Skeletal muscle cell (primary cell): ENCODE measurements at places on chromosomes 3 and 15.

- no peak for DNase-seq
These were observed 496.5 kb upstream of the TBL1XR1 start for GRCh38 chr3:177693616-177694264.

- DNase-seq, result no peak
These were observed 544.8 kb upstream of the DPPA4 start for GRCh38 chr3:109882144-109882543.

DNA sequence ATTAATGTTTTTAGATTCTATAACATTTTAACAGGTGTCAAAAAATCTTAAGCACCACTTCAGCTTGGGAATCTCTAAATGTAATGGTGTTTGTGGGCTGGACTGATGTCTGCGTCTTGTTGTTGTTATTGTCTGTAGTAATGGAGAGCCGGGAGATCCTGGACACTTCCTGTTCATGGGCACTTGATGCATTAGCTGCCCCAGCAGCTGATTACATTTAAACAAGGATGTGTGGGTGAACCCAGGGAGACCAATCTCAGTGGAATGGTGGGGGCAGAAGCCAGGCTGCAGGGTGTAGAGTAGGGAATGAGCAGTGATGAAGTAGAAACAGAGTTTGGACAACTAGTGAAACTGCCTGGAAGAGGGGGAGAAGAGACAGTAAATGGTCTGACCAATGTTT lies 7.8 kb downstream of the CCR5AS start:
- no peak for DNase-seq

DNA sequence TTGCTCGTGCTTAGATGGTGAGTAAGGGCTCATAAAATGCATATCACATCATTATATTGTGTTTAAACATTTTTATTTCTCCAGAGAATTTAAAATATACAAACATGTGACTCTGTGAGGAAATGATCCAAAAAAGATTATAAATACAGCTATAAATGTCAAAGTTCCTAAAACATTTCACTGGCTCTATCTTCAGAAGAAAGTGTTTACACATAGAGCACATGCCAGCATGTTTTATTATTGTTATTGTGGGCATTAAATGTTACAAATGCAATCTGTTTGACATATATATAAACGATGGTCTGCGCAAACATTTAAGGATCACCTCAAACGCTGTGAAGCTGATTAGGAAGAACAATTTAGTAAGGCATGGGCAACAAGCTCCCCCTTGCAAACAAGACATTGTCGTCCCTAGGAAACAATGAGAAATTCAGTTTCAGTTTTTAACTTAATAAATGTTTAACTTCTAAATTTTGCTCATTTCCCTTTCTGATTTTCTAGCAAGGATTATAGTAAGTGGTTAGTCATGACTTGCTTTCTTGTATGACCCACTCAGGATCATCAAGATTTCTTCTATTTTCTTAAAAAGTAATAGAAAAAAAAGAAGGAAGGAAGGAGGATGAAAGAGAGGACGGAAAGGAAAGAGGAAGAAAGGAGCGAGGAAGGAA lies 207.5 kb downstream of the SATB1 start:
- no peak for DNase-seq
